Brain microvascular endothelial cell (primary cell): ENCODE measurements at places on chromosomes 5 and 9.

DNA sequence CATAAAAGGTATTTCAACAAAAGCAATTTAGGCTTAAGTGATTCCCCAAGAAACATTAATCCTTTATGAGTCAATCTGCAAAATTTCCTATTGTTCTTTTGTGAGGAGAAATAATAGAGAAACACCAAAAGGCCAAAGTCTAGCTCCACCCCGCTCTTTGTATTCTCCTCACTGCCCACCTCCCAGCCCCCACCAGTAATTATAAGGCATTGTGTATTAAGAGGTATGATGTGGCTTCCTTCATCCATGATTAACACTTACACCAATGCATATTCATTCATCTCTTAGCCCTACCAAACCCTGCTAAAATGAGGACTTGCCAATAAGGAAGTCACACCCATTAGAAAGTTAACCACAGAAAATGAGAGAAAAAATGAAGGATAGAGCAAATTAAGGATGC lies 105.3 kb upstream of the SPATA31D4 start:
- DNase-seq = no peak

- no peak for DNase-seq
Observed at GRCh38 chr5:170256571-170256970, 23.8 kb downstream of the C5orf58 start.

GRCh38 chr9:38257626-38258215 lies 134.8 kb upstream of the ALDH1B1 start:
- no peak for DNase-seq

DNA sequence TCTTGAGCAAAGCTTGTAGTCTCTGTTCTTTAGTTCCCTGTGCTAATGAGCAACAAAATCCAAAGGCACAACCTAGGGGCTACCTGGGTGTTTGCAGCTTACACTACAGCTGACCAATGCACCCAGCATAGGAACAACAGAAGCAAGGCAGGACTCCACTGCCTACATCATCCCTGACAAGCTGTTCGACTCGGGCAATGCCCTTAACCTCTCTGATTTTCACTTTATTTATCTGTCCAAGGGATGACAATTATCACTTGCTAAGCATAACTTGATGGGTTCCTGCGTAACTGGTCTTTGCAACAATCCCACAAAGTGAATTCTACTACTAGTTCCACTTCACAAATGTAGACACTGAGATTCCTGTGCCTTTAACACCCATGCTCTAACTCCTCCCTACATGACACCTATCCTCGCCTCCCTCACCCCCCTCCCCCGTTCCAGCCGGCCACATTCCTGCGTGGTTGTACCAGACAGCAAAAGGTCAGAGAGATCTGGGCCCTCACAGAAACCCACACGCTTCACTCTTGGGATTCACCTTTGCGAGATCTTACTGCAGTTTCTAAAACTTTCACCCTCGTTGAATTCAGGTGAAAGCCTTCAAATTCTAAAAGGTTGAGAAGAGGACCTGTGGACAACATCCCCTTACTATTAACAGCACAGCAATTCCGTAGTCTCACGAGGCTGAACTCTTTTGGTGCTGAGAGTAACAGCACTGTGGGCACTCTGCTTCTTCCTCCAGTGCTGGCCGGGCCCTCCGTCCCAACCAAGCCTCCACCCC lies 995 bp downstream of the IPPK start:
- peak; percentile 73 for DNase-seq

GRCh38 chr5:138538943-138539627 lies 4.0 kb downstream of the ETF1 start:
- no peak for DNase-seq

GRCh38 chr5:146675636-146676035 lies 159.6 kb upstream of the GPR151 start:
- DNase-seq = no peak

DNA sequence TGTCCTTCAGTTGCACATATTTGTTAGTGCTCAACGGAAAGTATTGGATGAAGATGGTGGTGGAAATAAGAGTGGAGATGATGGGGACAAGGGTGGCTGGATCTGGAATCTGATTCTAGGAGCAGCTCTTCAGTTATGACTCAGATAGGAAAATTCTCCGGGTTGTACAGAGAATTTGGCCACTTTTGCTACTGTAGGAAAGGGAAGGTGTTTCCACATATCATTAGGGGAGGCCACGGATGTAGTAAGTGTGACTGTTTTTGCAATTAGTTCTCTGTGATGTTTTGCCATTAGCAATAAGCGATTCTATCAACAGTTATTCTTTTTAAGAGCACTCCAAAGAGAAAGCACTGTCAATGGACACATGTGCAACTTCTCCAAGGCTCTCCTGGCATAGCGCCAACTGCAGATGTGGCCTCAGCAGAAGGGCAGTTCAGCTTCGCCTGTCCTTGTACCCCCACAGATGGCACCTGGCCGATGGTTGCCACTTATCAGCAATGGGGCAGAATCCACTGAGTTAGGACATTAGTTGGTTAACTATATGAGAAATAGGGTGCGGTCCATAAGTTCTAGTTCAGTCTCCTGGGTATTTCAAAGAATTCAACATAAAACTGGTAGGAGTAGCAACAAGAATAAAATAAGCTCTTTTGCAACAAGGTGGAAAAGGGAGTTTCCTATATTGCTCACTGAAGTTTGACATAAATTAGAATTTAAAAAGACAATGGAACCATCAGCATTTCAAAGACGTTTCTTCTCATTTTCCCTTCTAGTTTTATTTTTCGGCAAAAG lies 96.3 kb downstream of the ARSB start:
- no peak for DNase-seq

- DNase-seq = no peak
Observed at GRCh38 chr5:123503299-123503698, 8.7 kb upstream of the CSNK1G3 start.

GRCh38 chr9:127905004-127905728 lies 5.8 kb upstream of the ST6GALNAC6 start:
- DNase-seq = no peak

DNA sequence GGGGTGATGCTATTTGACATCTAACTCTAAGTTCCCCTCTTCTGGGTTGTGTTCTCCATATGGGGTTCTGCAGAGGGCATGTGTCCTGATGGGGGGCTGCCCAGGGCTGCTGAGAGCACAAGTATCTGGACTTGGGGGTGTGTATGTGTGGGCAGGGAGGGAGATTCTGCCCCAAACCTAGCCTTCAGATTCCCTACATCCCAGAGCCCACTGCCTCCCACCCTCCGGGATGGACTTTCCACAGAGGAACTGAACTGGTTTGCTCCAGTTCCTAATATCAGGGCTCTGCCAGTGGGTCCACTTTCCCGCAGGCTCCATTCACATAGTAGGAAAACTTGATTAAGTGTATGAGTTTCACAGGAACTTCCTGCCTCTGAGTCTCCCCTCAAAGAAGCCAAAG lies 16.4 kb upstream of the TIFAB start:
- no peak for DNase-seq

DNA sequence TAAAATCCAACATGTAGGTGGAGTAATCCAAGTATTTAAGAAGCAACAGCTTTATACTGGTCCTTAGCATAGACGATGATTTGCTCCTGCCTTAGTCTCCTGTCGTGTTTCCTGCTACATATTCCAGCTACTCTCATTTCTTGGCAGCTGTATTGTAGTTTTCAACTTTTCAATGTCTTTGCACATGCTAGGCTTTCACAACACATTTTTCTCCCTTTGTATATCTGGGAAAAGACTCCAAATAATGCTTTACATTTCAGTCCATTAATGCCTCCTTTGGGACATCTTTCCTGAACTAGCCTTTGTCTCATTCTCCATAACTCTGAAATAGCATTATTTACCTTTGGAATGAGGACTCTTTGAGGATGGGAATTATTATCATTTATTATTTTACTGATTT lies 508.0 kb downstream of the PTPRD start:
- no peak for DNase-seq

GRCh38 chr5:39668980-39669379 lies 244.2 kb upstream of the DAB2 start:
- no peak for DNase-seq

GRCh38 chr5:43121913-43122484 lies 1.3 kb downstream of the ZNF131 start:
- DNase-seq = peak; percentile 37

- no peak for DNase-seq
Observed at GRCh38 chr5:132566657-132567056, 9.9 kb downstream of the RAD50 start.

DNA sequence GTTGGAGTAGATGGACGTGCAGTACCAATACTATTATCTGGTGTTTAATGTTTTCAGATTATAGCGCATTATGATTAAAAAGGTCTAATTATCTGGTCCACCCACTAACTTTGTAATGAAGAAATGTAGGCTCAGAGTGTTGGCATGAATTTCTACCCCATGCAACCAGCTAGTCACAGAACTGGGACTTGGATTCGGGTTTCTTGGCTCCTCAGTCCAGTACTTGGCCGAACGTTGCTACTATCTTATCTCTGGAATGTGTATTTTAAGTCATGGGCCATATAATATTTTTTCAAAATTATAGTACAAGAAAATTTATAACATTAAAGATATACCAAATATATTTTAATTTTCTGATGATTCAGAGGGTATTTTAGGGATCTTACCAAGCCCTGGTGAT lies 657.5 kb upstream of the DMAC1 start:
- DNase-seq = no peak

GRCh38 chr9:123081824-123082223 lies 48.4 kb downstream of the GPR21 start:
- peak; percentile 31 for DNase-seq

GRCh38 chr9:113390192-113390960 lies 10.7 kb downstream of the ALAD start:
- no peak for DNase-seq

GRCh38 chr5:67094476-67095300 lies 101.9 kb downstream of the CD180 start:
- peak; percentile 66 for DNase-seq

DNA sequence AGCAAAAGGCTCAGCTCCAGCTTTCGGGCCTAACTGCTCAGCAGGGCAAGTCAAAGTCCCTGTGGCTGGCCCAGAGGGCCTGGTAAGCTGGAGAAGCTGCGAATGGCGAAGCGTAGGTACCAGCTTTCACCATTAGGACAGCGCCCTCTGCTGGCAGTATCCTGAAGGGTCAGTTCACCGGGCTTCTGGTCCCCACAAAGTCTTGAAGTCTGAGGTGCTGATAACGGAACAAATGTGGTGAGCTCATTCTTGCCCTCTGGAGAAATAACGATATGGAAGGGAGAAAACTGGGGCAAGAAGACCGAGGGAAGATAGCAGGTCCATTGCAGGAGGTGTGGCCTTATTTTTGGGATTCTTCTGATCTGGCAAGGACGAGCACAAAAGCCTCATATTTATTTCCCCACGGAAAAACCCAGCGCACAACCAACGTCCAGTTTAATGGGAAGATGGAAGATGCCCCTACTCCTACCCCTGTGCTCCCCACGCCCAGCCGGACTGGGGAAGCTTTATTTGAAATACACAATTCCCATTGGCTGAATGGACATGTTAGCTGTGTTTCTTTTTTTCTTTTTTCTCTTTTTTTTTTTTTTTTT lies 7.2 kb downstream of the SOWAHA start:
- DNase-seq = peak; percentile 92

DNA sequence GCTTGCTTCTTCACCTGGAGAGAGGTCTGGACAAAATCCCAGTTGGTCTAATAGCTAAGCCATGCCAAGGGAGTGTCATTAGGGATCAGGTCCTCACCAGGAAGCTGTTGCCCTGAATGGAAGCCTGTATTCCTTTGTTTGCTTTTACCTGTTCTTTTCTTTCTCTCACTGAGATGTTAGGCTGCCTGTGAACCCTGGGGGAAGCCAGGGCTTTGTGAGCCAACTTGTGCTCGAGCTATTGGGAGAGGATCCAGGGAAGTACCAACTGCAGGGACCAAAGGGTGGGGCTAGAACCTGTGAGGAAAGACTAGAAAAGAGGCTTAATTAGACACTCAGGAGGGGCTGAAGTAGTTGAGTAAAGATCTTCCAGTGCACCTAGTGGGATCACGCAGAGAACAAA lies 451.2 kb upstream of the TLE4 start:
- no peak for DNase-seq

GRCh38 chr9:119765632-119766175 lies 396.5 kb upstream of the BRINP1 start:
- no peak for DNase-seq

- peak; percentile 82 for DNase-seq
Observed at GRCh38 chr9:27365707-27366376, 68.9 kb upstream of the EQTN start.

DNA sequence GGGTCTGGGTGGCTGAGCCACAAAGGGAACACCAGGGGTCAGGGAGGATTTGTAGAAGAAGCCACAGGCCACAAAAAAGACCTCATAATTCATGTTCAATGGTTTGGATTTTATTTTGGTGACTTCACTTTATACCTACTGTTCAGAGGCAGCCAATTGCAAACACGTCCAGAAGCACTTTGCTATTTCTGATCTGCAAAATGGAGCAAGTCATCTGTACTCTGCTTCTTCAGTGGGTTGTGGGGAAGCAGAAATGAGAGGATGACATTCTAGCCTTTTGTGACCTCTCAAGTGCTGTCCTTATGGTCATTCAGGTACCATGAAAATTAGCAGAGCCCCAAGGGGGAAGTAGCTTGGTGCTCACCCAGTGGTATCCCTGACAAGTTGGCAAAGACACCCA lies 2.5 kb upstream of the KCNIP1 start:
- DNase-seq = no peak

DNA sequence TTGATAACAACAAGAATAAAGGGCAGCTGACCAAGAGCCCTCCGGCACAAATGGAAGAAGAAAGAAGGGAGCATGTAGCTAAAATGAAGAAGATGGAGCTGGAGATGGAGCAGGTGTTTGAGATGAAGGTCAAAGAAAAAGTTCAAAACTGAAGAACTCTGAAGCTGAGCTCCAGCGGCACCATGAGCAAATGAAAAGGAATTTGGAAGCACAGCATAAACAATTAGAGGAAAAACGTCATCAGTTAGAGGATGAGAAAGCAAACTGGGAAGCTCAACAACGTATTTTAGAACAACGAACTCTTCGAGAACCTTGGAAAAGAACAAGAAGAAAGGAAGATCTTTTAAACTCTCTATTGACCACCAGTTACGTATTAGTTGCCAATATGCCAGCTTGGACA lies 100.9 kb downstream of the GABBR2 start:
- DNase-seq = peak; percentile 64

GRCh38 chr9:96163712-96164111 lies 138.3 kb downstream of the HSD17B3 start:
- no peak for DNase-seq

GRCh38 chr9:115804206-115804605 lies 349.4 kb upstream of the PAPPA start:
- no peak for DNase-seq

GRCh38 chr9:92138157-92138959 lies 23.1 kb upstream of the SPTLC1 start:
- DNase-seq = peak; percentile 43
